ENCODE measurements at places on chromosomes 3 and 15.

- DNase-seq, result no peak
Measured at GRCh38 chr3:9098716-9099675, 135.7 kb upstream of the RAD18 start.

- no peak for DNase-seq
Measured at GRCh38 chr3:111472556-111472955, 69.4 kb upstream of the CD96 start.

DNA sequence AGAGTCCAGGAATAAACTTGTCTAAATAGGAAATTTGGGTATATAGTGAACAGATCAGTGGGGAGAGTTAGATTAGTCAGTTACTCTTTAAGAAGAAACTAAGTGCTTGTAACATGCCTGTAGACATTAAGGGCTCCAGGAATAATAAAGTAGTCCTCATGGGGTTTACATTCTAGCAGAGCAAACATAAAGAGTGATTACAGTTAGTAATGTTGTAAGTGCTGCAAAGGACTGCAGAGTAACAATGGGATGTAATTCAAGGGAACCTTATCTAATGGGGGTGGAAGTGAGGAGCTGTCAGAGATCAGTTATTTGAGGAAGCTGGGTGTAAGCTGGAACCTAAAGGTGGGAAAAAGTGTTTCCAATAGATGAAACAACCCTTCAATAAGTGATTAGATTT lies 67.5 kb downstream of the ARIH1 start:
- DNase-seq, result no peak

- DNase-seq, result no peak
Measured at GRCh38 chr3:38347421-38348200, 1.0 kb downstream of the XYLB start.

DNA sequence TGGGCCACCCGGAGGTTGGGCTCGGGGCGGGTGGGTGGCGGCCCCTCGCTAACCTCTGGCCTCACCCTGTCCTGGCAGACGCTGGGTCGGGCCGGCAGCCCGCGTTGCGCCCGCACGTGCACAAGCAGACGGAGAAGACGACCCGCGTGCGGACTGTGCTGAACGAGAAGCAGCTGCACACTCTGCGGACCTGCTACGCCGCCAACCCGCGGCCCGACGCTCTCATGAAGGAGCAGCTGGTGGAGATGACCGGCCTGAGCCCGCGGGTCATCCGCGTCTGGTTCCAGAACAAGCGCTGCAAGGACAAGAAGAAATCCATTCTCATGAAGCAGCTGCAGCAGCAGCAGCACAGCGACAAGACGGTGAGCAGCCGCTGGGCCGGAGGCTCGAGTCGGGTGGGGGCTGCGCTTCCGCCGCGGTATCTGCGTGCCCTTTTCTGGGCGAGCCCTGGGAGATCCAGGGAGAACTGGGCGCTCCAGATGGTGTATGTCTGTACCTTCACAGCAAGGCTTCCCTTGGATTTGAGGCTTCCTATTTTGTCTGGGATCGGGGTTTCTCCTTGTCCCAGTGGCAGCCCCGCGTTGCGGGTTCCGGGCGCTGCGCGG lies 3.7 kb downstream of the ISL2 start:
- DNase-seq, result no peak

DNA sequence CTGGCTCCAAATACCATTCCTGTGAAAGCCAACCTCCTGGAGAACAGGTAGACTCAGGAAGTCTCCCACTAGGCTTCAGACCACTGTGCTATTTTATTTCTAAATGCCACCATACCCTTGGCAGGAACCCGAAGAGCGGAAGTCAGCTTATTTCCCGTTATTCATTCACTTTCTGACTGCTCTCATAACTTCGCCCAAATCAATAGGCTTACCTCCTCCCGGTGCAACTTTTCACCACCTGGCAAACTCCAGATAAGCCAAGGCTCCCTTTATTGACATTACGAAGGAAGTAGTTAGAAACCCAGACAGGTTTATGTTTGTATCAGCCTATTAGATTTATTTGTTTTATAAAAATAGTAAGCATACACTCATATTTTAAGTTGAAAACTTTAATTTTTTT lies 3.3 kb upstream of the CCDC54 start:
- DNase-seq, result no peak

- no peak for DNase-seq
Measured at GRCh38 chr3:76661527-76662250, 378.2 kb upstream of the ROBO2 start.

GRCh38 chr15:36210426-36210825 lies 369.0 kb upstream of the CDIN1 start:
- no peak for DNase-seq

DNA sequence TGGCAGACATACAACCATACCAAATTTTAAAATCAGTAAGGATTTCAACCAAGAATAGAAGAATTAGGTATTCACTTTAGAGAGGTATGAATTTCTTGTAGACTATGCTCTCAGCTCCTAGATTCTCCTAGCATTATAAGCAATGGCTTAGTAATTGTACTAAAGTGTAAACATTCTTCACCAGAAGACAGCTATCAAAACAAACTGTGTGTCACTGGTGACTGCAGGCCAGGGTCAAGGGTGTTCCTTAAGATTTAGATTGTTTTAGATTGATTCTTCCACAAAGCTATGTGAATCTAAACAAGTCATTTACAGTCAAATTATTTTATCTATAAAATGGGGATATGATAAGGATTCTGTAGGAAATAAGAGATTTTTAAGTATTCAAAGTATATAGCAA lies 23.1 kb upstream of the GP5 start:
- DNase-seq, result no peak

DNA sequence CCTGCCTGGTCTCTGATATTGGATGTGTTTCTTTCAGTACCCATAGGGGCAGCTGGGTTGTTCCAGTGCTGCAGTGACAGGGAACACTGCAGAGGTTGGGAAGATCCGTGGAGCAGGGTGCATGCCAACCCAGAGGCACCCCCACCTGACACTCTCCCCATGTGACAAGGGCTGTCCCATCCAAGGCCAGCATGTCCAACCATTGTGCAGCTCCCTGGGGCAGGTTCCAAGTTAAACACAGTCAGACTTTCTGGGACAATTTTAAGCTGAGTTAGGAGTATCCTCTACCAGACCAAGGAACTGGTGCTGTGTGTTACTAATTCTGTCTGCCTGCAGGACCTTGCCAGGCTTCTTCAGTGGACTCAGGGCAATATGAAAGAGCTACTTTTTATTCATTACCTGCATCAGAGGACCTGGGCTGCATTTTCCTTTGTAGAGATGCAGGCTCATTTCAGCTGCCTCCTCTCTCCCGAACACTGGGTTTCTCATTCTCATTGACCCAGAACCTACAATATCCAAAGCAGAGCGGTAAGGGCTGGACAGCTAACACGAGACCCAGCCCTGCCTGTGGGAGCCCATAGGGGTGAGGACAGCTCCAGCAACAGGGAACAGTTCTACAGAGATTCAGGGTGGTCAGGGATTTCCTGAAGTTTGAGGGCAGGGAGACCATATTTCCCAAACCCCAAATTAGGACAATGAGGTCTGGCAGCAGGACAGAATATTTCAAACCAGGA lies 72.7 kb downstream of the SPSB4 start:
- no peak for DNase-seq

- no peak for DNase-seq
Measured at GRCh38 chr3:136624894-136625815, 127.0 kb downstream of the STAG1 start.

DNA sequence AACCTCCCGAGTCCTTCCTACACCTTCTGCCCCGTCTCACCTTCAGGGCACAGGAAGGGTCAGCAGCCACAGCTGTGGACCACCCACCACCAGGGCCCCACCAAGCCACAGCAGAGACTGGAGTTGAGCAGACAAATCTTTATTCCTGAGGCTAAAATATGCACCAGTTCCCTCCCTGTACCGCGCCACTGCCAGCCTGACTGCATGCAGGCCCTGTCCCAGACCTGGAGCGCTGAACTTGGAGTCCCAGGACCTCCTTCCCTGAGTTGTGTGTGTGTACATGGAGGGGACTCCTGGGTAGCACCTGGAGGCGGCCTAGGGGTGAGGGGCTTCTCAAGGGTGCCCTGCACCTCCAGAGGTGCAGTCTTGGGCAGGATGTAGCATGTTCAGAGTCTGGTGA lies 4.0 kb upstream of the TMEM89 start:
- DNase-seq, result no peak

GRCh38 chr3:150898046-150898754 lies 7.0 kb downstream of the MINDY4B start:
- DNase-seq, result no peak

- DNase-seq, result peak; percentile 35
Measured at GRCh38 chr3:71127052-71127831, 456.3 kb downstream of the FOXP1 start.

- DNase-seq, result peak; percentile 11
Measured at GRCh38 chr3:13419505-13420044, 547 bp downstream of the NUP210 start.

DNA sequence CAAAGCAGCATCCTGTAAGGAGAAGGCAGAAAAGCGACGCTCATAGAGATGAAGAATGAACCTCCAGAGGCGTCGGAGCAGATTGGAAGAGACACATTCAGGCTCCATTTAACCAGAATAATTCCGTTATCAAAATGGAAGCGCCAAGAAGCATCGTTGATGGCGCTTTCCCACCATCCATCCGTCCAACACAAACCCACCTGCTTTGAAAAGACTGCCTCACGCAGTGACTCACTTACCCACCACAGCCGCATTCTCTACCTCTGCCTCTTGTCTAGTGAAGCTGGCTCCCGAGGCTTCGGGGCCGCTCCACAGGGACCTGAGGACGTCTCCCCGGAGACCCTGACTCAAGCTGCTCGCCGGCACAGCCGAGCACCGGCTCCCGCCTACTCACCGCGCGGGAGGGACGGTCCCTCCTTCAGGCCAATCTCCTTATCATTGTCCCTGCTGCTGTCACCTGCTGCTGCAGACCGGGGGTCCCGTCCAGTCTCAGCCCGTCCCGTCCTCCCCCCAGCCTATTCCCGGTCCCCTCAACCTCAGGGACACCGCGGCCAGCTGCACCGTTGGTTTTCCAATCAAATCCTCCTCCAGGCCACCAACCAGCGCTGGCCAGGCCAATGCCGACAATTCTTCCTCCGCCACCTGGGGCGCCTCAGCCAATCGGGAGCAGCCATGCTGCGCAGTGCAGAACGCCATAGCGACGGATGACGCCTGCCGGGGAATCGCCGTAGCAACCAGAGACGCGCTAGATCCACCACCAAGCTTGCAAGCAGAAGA lies at the start of gene NEK10:
TSS of gene NEK10 (minus strand) at position 553 of the 777 bp plus-strand sequence. CDS start 16,501 bp downstream, outside the sequence.
- peak; percentile 87 for DNase-seq

GRCh38 chr15:77844798-77845446 lies 212.2 kb upstream of the LINGO1 start:
- no peak for DNase-seq

DNA sequence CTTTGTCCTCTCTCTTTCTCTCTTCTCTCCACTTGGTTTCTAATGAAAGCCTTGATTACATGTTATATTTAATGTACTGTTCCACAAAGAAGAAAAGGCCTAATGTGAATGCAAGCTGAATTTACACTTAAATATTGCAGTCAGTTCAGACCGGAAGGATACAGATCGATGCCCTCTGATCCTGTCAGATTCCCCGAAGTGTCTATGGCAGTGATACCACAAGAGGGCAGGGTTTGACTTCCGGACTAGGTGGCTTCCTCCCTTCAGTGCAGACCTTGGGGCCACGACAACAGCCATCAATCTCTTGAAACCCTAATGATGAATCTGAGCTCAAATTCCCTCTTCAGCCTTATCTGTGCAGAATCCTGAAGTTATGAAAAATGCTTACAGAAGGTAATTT lies 29.5 kb downstream of the AGTR1 start:
- peak; percentile 80 for DNase-seq

DNA sequence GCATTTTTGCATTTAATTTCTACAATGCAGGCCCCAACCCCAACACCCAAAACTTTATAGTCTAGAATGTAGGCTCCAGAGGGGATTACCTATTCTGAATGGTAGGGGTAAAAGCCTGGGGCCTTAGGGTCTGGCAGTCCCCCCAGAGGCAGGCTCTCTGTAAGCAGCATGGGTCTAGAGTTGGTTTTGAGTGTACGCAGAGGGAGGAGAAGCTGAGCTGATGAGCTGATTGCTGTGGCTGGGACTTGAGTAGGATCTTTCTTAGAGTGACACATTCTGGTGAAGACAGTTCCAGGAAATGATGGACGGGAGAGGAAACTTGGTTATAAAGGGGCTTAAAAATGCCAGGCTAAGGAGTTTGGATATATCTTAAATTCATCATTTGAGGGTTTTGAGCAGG lies 2.1 kb downstream of the LPP start:
- DNase-seq, result no peak

- DNase-seq, result no peak
Measured at GRCh38 chr3:57086201-57086600, 25.7 kb downstream of the SPATA12 start.

GRCh38 chr15:90571063-90571541 lies 41.4 kb downstream of the CRTC3 start:
- DNase-seq, result no peak
